ENCODE measurements at places on chromosomes 6 and 20. TPM values are rescaled to one million over a fixed set of nuclear protein-coding genes. Genes with fewer than 3 reads are reported as not detected.

GRCh38 chr6:162271922-162272321 lies 455.6 kb downstream of the PRKN start:
- DNase-seq: no peak

- DNase-seq: no peak
Measured at GRCh38 chr6:98833057-98833306, 1.4 kb upstream of the POU3F2 start.

DNA sequence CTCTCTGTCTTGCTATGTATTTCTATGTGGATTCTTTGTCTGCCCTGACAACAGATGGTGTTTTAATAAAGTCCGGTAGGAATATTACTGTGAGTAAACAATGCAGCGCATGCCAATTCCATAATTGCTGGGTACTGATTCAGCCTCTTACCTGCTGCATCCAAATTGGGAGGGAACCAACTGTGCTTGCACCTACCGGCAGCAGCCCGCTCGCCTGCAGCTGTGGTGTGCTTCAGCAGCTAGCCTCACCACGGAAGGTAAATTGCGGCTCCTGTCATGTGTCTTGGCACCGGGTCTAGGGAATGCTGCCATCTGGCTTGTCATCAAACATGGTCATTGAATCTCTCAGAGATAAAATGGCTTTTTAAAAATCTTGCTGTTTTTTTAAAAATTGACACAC lies 704.8 kb upstream of the SLC35B3 start:
- DNase-seq: no peak

DNA sequence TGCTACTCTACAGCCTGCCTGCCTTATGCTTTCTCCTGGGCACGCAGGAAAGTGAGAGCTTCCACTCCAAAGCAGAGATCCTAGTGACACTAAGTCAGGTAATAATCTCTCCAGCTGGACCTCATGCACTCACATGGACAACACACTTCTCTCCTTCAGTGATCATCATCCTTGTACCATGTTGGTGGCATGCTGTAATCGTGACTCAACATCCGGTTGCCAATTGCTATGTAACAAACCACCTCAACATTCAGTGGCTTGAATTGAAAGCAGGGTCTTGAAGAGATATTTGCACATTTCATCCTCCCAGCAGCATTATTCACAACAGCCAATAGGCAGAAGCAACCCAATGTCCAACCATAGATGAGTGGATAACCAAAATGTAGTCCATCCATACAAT lies 40.3 kb upstream of the PPP1R3G start:
- no peak for DNase-seq

DNA sequence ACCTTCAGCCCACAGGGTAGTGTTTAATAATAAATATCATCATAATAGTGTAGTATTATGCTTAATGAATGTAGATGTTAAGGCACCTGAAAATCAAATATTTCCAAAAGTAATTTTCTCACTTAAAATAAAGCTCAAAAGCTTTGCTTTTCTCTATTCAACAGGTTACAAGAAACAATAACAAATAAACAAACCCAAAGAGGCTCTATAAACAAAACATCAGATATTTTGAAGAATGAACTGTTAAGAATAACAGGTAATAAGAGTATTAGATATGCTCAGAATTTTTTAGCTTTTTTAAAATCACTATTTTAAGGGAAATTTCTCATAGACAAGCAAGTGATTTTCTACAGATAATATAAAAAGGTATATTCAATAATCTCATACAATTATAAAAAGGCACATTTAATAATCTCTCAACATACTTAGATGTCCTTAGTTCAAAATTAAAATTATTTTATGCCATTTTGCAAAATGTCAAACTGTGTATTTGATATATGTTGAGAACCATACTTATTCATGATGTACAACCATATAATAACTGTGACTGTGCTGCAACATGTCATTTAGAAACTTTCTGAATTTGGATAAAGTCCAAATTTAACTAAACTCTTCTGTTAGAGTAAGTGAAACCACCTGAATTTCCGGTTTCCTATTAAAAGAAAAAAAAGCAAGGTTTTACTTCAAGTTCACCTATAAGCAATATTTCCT lies 35.8 kb downstream of the PHIP start:
- no peak for DNase-seq

DNA sequence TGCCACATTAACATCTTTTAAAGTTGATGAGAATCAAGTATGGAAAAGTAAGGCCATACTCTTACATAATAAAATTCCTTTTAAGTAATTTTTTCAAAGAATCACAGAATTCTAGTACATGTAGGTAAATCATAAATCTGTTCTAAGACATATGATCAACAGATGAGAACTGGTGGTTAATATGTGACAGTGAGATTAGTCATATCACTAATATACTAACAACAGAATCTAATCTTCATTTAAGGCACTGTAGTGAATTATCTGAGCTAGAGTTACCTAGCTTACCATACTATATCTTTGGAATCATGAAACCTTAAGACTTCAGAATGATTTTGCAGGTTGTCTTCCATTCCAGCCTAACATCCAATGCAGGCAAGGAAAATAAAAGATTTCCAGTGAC lies 11.6 kb downstream of the PLN start:
- DNase-seq: no peak

GRCh38 chr6:154894902-154895301 lies 100.2 kb upstream of the TIAM2 start:
- DNase-seq: no peak

DNA sequence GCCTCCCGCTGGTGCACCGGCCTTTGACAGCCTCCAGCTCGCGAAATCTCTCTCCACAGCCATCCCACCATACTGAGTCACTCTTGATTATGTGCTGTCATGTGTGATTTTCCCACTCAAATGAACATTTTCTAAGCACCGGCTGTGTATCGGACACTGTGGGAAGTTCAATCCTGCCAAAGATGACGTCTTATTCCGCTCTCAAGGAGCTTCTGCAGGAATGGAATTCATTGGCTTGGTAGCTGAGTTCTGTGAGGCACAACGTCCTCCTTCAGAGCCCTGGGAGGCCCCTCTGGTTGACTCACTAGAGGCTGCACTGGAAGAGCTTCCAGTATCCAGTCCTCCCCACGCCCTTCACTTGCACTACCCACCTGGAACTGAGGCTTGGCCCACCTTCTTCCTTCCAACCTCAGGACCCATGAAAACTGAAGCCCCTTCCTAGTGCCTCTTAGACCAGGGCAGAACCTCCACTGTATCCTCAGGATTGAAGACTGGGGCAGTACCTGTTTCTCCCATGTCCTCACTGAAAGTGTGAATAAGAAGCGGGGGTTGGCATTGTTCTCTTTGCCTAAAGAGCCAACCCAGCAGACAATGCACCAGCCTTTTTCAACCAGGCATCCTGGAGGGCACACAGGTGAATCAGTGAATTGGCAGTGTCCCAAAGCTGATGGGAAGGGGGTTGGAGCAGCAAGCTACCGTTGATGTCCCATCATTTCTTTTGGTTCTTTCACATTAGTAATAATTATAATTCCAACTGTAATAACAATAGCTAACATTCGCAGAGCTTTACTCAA lies 1.7 kb downstream of the UNC5CL start:
- no peak for DNase-seq

DNA sequence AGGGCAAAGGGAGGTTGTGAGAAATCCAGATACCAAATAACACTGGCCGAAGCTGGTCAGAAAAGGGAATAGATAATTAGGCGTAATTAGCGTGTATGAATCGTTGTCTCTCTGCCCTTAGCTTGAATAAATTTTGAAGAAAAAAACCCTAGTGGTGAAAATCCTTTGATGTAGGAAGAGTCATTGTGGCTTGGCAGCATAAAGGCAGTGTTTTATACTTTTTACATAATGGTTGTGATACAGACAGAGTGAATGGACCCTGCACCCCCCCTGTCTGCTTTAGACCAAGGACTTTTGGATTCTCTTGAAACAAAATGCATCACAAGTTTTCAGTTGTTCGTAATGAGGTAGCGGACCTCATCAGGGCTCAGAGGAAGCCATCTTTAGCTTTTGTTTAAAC lies 126.5 kb downstream of the AFG1L start:
- no peak for DNase-seq

TRAPPC3L gene
- not detected for total RNA-seq

OLIG3 gene
- total RNA-seq: not detected

ENTPD6 gene
- total RNA-seq: 132 TPM

TMEM244 gene
- not detected for total RNA-seq

Measured in Right ventricle myocardium inferior (tissue), 1 donor.